Activated CD4-positive, alpha-beta T cell treated with anti-CD3 and anti-CD28 coated beads for 36 hours (primary cell): ENCODE measurements at places on chromosomes 11 and 22. TPM values are rescaled to one million over a fixed set of nuclear protein-coding genes. Genes with fewer than 3 reads are reported as not detected.

DNA sequence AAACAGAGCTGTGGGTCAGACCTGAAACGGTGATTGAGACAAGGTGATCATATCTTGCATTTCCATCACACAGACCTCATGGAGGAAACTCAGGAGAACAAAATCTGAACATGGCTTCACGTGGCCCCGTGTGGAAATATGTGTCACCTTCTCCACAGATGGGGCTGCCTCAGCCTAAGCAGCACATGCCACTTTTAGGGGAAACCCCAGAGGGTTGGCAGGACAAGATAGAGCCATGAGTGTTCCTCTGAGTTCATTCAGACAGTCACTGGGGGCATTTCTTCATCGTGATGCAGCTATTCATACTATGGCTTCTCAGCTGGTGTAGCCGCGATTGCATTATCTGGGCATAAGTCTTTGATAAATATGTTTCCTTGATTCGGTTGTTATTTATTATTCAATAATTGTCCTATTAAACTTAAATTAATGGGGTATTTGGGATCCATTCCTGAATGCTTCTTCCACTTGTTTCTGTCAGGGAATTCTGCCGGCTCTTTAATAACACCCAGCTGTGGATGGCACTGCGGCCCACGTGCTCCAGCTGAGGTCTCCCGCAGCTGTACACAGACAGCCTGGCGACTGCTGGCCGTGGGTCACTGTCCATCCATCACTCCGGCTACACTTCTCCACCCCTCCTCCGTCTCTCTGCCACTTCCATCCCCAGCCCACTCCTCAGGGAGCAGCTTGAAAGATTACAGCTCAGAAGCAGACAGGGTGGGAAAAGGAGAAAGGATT lies 485.1 kb downstream of the OPCML start:
- DNase-seq = no peak

GRCh38 chr11:117930668-117931330 lies 1.6 kb upstream of the TMPRSS13 start:
- peak; percentile 51 for DNase-seq

- DNase-seq = no peak
These were observed 380.7 kb downstream of the MN1 start for GRCh38 chr22:27420817-27421361.

- DNase-seq = no peak
These were observed 276.9 kb downstream of the FAM76B start for GRCh38 chr11:95512682-95513081.

DNA sequence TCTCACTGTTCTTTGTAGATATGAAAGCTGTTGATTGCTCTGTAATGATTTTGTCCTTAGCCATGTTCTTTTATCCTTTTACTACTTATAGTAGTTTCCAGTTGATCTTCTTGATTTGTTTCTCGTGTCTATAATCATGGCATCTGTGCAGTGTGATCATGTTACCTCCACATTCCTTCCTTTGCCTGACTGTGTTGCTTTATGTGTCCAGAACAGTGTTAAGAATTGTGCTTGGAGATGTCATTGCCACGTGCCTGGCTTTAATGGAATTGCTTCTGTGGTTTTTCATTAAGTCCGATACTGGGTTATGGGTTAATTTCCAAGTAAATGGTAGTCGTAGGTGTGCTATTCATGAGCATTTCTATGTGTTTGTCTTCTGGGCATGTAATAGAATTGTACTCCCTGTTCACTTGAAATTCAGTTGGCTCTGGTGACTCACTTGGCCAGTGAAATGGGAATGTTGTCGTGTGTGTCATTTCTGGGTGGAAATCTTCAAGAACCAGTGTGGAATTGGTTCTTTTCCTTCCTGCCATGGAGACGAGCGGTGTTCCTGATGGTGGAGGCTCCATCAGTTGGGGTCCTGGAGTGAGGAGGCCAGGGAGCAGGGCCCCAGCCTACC lies 6.8 kb downstream of the GTSE1 start:
- no peak for DNase-seq

- DNase-seq = no peak
These were observed 346.0 kb upstream of the NCAM1 start for GRCh38 chr11:112615238-112615637.

DNA sequence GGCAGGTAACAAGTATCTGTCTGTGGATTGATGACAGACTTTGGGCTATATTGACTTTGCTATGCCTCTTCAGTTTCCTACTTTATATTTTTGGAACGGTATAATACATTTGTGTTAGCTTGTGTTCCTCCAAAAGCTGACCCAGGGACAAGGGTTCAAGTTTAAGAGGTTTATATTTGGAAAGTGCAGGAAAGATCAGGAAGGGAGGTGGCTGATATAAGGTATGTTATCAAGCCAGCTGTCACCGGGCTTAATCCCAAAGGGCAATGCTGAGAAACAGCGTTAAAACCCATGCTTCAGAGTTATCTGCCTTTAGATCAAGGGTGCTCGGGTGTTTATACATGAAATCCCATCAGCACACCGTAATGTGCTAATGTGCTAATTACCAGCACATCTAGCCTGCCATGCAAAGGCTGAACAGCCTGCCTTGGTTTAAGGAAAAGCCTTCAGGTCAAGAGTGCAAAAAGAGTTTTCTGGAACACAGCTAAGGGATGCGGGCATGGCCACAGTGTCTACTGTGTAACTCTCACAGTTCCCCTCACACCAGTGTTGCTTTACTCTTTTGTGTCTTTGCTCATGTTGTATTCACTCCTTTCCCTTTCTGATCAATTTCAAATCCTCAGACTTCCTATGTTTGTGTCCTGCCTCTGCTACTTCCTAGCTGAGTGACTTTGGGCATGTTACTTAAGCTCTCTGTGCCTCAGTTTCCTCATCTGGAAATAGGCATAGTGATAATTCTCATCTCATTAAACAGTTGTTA lies 77.5 kb downstream of the BDNF start:
- DNase-seq = no peak

SLC17A6 gene
- total RNA-seq = not detected
